ENCODE measurements at places on chromosomes 13 and 19.

GRCh38 chr19:37077934-37078716, at the start of gene ZNF420:
ZNF420 (plus strand) TSS chr19:37078433; CDS start chr19:37089119, 10,686 bp downstream.
- DNase-seq, result peak; percentile 76

- DNase-seq, result no peak
These were observed 347.5 kb downstream of the GPC5 start for GRCh38 chr13:91745967-91746366.

DNA sequence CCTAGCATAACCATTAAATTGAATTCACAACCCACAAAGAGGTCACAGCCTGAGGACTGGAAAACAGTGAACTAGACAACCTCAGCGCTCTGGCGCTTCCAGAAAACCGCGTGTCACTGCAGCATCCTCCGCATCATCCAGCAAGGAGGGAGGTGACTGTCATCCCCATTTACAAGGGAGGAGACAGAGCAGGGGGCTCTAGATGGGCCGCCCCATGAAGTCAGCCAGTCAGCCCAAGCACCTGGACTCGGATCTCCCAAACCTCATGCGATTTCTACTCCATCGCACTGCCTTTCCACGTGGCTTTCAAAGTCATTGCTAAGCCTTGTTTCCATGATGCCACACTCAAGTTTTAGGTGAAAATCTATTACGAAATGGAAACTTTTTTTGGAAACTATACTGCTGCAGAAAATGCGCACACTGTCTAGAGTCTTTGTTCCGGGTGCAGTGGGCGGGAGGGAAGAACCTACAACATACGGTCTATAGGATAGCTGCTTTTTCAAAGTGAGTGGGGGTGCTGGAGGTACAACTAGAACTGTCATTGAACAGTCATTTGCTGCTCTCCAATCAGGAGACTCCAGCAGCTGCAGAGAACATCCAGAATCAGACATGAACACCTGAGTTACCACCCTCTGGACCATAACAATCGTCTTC, 2.8 kb downstream of the AP3D1 start:
- peak; percentile 4 for DNase-seq

DNA sequence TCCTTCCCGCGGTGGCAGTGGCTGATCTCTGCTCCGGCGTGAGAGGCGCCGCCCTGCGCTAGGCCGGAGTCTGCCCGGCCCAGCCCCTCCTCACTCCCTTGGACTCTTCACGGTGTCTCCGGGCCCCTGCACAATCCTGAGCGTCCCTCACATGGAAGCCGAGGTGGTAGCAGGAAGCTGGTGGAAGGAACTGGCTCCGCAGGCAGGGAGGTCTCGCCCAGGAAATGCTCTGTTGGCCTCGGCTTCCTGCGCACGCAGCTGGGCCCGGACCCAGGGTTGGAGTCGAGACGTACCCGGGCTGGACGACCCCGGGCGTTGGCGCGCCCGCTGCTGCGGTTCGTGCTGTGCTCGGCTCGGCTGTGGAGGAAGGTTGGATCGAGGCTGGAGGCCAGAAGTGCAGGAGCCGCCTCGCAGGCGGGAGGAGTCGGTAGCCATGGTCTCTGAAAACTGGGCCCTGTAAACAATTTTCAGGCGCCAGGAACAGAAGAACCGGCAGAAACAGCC, 46.3 kb downstream of the ZNF724 start:
- DNase-seq, result no peak

GRCh38 chr19:7757358-7757757, 5.7 kb upstream of the CLEC4M start:
- no peak for DNase-seq

DNA sequence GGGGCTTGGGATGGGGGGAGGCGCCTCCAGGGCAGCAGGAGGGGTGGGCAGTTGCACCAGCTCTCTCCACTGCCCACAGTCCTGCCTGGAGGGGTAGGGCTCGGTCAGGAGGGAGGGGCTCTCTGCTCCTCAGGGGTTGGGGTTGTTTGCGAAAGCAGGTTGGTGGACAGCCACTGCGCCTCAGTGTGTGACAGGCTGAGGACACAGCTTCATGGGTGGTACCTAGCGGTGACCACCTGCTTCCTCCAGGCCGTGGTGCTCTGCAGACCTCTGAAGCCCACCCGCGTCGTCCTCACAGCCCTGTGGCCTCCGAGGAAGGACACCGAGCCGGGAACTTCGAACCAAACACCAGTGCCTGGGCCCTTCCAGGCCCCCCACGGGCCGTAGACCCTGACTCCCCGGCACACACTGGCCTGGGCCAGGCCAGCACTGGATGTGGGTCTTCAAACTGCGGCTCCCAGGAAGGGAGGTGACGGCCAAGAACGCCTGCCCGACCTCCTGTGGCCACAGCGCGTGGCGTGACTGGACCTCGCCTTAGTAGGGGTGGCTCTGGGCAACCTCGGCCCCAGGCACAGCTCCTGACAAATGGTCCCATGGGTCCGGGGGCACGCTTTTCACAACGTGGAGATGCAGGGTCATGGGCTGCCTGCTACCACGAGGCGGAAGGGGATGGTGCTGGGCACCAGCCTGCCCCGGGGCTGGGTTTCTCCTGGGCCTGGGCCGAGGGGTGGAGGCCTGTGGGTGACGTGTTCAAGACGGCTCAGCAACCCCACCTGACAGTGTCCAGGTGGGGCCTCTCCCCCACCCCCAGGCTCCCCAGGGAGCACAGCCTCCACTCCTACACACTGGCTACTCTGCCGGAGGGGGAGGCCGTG, 173.2 kb downstream of the KDM4B start:
- no peak for DNase-seq

DNA sequence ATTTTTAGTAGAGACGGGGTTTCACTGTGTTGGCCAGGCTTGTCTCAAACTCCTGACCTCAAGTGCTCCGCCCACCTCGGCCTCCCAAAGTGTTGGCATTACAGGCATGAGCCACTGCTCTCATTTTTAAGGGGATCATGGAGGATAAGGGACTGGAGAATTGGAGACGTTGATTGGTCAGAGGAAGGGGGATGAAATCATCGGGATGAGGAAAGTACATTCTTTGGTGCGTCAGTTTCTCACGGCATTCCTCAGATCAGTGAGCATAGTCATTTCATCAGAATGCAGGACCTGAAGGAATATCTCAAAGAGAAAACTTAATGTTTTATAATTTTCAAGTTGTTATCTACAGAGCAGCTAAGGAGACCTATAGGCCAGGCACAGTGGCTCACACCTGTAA, 14.0 kb downstream of the ZNF114 start:
- DNase-seq, result no peak

Data from 8988T (cell line).